ENCODE measurements at places on chromosomes 1 and 21.

- DNase-seq: no peak
Observed at GRCh38 chr1:6922096-6922931, 137.1 kb downstream of the CAMTA1 start.

DNA sequence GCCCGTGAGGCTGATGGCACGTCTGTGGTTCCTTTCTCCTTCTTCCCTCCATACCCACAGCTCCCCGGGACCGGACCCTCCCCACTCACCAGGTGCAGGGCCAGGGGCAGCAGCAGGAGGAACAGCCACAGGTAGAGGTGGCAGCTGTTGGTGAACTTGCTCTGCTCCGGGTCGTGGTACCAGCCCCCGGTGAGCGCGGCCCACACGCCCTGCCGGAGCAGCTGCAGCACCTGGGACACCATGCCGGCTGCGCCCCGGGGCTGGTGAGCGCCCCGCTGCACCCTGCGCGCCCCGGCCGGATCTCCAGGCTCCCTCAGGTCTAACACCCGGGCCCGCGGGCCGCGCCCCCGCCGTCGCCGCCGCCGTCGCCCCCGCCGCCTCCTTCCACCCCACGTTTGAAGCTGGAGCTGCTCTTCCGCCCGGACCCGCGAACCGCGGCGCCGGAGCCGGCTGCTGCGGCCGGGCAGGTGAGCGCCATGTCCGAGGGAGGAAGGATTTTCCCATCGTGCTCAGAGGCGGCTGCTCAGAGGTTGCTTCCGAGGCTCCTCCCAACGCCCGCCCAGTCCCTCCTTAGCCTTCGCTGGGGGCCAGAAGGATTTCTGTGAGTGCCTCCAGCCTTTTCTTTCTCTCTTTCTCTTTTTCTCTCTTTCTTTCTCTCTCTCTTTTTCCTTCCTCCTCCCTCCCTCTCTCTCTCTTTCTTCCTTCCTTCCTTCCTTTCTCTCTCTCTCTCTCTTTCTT is at the start of gene PCNX2:
TSS of gene PCNX2 (minus strand) at position 489 of the 738 bp plus-strand sequence. CDS start at position 242, 247 bp downstream.
- peak; percentile 75 for DNase-seq

DNA sequence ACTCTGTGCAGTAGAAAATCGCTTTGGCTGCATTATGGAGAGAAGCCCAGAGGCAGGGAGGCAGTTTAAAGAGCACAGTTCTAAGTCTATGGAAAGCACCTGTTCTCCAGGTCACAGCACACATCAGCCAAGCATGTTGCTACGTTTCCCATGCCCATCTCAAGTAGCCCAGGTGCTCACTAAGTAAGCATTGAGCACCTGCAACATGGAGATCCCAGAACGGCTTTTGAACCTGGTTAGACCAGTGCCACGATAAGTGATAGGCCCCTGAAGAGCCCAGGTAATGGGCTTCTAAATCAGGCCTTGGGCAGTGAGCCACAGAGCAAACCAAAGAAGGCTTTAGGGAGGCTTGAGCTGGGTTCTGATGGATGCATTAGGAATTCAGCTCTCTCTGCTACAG is 186.2 kb downstream of the C1orf94 start:
- peak; percentile 1 for DNase-seq

- DNase-seq: no peak
Observed at GRCh38 chr1:12345350-12346217, 115.8 kb downstream of the VPS13D start.

DNA sequence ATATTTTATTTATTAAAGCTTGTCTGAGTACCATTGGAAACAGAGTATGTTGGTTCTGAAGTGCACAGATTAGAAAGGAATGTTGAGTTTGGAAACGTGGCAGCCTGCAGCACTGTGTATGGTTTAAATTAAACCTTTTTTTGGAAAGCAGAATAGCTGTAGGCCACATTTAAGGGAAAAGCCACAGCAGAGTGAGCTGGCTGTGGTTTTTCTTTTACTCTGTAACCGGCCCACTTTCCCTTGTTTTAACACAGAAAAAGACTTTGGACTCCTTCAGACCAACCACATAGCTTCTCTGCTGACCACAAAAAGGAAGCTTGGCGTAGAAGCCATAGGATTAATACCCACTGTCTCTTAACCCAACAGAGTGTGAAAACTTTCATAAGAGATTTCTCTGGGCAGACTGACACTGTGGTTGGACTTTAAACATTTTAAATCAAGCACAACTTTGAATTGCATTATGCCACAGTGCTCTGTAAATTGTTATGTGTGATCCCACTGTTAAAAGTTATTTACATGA is 75.2 kb downstream of the NFIA start:
- no peak for DNase-seq

DNA sequence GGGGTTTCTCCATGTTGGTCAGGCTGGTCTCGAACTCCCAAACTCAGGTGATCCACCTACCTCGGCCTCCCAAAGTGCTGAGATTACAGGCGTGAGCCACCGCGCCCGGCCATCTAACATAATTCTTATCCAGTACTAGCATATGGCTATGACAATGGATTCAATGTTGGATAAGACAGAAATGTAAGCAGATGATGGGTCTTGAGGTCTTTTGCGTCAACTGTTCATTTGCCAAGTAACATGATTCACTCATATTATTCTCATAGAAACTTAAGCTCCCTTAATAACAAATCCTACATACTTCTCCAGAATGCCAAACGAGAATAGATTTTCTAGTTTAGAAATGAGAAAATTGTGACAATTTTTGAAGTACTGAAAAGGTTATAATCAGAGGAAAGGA is 170.3 kb downstream of the RGS7 start:
- no peak for DNase-seq

DNA sequence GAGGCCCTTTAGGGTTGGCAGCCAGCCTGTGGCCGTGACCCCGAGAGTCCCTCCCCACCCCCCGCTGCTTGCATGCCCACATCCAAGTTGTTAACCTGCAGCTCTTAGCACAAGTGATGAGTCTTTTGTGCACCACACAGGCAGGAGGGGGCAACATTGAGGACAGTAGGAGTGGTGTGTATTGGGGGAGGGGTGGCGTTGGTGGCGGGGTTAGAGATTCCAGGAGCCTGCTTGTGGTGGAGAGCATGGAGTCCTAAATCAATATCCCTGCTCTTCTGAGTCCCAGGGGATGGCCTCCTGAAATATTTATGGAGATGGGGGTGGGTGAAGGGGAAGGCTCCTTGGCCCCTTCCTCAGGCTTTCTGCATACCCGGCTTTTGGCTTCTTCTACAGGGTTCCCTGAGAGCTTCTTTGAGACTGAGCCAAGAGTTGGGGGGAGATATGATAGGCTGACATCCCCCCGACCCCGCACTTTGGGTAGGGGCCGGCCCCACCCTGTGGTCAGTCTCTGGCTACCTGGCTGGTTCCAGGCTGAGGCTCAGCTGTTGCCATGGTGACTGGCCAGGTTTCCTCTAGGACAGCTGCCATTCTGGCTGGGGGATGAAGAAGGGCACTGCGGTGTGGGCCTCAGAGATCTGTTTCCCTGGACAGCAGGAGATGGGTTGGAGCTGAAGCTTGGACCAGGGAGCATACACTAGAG is 5.0 kb downstream of the CHRNB2 start:
- DNase-seq: no peak

- DNase-seq: no peak
Observed at GRCh38 chr21:14870853-14871149, 194.0 kb downstream of the NRIP1 start.

GRCh38 chr1:10957133-10957532 is 55.3 kb upstream of the TARDBP start:
- DNase-seq: peak; percentile 19

GRCh38 chr1:244657421-244657820 is 4.5 kb downstream of the DESI2 start:
- no peak for DNase-seq

DNA sequence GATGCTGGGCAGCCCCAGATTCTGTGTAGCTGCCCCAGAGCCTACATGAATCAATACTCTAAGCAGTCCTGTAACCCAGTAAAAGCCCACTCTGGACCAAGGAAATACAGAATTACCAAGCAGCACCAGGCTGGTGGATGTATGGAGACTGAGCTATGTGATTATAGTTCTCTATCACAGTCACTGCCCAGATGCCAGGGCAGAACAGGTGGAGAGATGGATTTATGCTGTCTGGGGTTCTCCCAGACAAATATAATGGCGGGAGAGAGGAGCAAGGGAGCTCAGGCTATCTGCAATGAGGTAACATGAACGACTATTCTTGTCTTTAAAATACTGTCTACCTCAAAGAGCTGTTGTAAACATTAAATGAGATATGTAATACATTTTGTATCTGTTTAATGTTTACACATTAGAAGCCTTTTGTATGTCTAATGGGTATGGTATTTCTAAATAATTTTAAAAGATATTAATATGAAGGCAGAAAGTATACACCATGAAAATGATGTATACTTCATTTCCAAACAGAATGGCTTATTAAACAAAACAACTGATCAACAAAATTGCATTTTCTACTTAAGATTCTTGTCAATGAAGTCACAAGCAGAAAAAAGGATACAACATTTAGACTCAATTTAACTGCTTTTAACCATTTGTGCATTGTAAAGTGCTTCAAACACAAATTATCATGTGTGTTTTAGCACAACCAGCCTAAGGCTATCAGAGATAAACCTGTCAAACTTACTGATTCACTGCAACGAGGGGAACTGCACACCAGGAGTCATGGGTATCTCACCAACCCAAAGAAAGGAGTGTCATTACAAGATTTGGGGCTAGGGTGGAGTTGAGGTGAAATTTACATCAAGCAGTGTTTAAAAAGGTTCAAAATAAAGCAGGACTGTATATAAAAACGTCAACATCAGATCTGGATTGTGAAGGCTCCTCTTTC is 3.0 kb downstream of the SDE2 start:
- no peak for DNase-seq
